Prostate gland (tissue), 2 donors: ENCODE measurements at places on chromosomes 4 and X.

DNA sequence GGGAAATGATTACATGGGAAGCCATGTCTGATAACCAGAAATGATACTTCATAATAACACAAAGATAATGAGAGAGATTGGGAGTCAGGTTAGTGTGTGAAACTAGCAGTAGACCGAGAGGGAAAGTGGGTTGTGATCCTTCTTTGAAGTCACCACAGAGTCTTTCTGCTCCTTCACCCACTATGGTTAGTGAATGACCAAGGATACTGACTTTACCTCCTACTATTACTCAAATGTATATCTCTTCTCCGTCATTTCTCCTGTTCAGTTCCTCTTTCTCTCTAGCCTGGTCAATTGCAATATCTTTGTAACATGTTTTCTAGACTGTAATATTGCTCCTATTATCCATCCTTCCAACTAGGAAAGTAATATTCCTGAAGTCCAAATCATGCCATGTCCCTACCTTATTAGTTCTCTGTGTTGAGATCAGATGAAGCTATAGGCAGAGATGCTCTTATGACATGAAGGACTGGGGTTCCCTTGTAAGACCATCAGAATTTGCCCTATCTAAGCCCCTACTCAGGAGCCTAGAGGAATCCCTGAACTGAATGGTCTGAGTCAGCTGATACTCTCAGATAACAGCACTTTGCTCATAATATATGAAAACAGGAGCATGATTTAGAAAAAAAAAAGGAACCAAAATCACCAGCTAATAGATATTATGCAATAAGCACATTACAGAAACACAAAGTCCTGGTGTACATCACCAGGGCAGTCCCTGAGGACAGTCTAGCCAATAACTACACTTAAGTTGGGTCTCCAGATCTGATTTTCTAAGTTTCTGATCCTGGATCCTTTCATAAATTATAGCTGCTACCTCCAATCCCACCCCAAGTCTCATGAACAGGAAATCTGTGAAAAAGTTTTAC, 81.2 kb downstream of the SHROOM3 start:
- DNase-seq = no peak

- no peak for DNase-seq
Measured at GRCh38 chr4:138643827-138644226, 371.8 kb upstream of the NOCT start.

DNA sequence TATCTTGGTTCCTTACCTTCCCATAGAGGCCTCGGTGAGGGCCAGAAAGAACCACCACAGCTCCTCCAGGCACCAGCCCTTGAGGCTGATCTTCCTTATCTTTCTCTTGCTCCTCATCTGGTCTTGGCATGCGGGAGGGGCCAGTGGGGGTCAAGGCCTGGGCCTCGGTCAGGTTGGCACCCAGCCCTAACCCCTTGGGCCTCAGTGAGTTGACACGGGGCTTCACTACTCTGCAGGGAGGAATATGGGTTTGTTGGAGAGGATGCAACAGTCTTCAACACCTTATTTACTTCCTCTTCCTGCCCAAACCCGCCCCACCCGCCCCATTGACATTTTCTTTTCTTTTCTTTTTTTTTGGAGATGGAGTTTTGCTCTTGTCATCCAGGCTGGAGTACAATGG, 6.0 kb downstream of the GPKOW start:
- DNase-seq = no peak

DNA sequence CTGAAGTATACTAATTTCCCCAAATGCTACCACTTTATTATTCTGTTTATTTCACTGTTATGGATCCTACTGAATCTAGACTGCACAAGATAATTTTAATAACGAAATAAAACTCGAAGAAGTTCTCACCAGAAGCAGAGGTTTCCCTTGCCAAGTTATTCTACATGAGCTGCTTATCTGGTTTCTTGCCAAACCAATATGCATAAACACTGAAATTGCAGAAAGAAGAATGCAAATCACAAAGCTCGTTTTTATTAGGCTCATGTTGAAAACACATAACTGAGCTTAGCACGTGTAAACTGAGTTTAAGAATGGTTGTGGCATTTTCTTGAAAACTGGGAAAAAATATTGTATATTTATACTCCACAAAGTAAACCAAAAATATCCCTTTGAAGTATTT, 35.9 kb downstream of the GRID2 start:
- DNase-seq = no peak

- DNase-seq = no peak
Measured at GRCh38 chr4:41815473-41815872, 66.9 kb upstream of the PHOX2B start.

DNA sequence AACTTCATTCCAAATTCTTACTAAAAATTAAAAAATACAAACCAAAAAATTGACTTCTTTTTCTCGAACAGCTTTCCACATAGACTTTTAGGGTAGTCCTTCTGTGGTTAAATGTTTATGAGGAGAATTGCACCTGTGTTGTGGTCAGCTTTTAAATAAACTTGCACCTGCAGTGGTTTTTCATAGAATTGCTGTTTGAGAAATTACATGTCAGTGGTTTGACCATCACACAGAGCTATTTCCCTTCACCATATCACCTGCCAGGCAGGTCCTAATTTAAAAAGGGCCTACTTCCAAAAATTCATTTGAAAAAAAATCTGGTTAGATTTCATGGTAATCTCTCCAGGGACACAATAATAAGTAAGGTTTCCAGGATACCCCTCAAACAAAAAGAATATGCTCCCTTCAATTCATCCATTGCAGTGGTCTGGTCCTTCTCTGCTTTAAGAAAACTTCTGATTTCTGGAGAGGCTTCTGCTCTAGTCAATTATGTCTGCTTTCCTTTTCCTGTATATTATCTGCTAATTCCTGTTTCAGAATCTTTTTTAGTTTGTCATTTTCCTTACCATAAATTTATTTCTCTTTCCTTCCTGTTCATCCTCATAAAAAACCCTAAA, 9.8 kb upstream of the UTP3 start:
- no peak for DNase-seq

GRCh38 chrX:111728096-111728495, 47.1 kb downstream of the ALG13 start:
- no peak for DNase-seq

DNA sequence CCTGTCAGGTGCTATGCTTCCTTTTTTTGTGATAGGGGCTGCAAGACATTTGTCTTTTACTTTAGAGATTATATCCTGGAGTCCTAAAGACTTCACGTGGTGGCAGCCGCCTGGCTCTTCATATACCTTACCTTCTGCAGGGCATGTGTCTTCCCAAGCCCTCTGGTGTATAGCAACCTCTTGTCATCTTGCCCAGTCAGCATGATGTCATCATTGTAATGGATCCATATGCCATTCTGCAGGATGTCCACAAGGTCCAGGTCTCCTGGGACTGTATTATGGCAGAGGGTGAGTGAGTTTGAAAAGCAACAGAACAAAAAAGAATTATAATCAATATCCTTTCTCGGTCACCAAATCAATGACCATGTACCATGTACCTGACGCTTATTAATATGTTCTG, 82.2 kb upstream of the SCOC start:
- no peak for DNase-seq

DNA sequence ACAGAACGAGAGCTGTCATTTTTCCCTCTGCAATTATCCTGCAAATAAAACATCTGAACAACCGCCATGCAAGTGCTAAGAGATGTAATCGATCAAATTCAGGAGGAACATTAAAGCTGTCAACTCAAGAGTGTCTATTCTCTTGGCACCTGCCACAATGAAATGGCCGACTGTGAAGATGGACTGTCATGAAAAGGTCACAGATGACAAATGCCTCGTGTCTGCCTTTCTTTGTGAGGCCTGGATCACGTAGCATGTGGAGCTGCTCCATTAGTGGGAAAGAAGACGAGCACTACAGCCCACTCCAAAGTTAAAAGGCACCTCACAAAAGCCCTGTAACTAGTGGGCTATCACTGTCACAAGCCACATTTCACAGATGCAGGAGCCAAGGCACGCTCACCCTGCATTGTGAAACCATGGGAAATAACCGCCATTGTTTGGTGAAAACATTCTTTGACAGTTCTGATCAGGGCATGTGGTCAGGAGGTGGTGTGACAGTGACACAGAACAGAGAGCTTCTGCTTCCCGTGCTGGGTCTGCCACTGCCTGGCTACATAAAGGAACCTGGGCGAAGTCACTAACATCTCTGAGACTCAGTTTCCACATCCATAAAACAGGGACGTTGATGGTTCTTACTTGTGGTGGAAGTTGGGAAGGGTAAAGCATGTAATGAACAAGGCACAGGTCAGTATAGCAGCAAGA, 98.9 kb downstream of the EVC2 start:
- DNase-seq = no peak

DNA sequence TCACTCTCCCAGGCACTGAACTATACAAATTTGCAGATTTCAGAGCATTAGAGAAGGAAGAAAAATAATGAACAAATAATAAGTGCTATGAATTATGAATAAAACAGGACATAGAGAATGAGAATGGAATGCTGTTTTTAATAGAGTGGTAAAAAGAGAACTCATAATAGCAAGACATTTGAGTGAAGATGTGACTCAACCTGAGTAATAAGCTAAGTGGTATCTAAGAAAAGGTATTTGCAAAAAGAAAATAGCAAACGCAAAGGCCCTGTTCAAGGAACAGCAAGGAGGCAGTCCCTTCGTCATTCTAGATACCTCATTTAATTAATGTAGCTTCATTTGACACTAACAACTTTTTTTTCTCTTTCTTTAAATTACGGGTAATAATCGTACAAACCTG, 1910.0 kb upstream of the TENM3 start:
- DNase-seq = no peak

GRCh38 chr4:63841266-63841665, 568.0 kb downstream of the TECRL start:
- DNase-seq = no peak

- DNase-seq = no peak
Measured at GRCh38 chrX:108171671-108172070, 80.1 kb downstream of the ATG4A start.

DNA sequence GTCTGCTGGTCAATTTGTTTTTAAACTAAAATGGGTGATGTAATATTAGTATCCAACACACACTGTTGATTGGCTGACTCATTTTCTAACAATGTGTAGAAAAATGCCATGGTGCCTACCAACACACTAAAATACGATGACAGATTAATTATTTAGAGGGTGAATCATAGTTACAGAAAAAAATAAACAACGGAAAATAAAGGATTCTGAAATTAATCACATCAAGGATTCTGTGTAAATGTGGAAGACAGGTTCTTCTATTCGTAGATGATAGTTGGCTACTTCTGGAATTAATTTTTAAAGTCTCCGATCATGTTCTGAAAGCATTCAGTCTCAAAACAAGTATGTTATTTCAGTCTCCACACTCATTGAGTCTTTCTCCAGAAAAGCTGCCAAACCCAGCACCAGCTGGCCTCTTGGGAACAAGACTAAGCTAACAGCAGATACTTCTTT, 8.2 kb upstream of the IQCM start:
- no peak for DNase-seq

- DNase-seq = no peak
Measured at GRCh38 chr4:163755013-163755412, 260.5 kb downstream of the TMA16 start.

DNA sequence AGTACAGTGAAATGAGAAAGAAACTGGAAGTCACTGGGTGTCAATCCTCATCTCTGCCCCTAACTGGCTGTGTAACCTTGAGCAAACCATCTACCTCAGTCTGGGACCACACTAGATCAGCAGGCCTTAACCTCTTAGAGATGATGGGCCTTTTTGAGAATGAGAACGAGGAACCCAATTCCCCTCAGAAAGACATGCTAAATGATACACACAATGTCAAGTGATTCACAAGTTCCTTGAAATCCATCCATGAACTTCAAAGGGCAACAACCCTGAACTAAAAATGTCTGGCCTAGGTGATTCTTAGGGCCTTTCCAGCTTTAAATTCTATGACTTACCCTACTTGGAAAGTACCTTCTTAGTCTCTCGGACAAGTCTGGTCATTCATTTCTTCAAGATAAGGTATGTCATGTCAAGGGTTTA, 47.4 kb downstream of the ACSL4 start:
- DNase-seq = no peak

DNA sequence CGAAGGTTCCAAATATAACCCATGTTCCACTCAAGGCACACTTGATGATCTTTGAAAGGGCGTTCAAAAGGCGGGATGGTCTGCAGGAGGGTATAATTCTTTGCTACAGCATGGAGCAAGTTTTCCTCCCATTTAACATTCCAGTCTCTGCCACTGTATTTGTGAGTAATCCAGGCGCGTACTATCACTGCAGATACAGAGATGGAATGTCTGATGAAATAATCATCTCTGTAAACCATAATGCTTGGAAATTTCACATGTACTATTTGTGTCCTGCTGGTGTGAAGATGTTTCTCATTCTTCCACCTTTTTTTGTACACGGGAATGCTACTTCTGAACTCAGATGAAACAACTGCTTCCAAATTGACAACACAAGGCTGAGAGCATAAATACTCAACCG, 15.5 kb downstream of the SEL1L3 start:
- DNase-seq = no peak

DNA sequence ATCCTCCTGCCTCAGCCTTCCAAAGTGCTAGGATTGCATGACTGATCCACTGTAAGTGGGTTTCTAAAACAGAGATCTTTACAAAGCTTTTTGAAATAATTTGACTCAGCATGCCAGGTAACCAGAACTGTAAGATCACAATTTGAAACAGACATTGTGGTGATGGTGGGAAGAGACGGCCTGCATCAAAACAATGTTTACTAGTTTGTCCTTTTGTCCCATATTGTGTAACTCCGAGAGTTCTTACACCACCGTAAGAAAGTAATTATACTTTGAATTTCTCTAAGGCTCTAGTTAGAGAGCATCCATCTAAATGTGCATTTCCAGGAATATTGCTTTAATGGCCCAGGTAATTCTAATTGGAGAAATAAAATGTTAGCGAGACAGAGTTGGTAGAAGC, 594 bp upstream of the ARHGAP24 start:
- DNase-seq = no peak

DNA sequence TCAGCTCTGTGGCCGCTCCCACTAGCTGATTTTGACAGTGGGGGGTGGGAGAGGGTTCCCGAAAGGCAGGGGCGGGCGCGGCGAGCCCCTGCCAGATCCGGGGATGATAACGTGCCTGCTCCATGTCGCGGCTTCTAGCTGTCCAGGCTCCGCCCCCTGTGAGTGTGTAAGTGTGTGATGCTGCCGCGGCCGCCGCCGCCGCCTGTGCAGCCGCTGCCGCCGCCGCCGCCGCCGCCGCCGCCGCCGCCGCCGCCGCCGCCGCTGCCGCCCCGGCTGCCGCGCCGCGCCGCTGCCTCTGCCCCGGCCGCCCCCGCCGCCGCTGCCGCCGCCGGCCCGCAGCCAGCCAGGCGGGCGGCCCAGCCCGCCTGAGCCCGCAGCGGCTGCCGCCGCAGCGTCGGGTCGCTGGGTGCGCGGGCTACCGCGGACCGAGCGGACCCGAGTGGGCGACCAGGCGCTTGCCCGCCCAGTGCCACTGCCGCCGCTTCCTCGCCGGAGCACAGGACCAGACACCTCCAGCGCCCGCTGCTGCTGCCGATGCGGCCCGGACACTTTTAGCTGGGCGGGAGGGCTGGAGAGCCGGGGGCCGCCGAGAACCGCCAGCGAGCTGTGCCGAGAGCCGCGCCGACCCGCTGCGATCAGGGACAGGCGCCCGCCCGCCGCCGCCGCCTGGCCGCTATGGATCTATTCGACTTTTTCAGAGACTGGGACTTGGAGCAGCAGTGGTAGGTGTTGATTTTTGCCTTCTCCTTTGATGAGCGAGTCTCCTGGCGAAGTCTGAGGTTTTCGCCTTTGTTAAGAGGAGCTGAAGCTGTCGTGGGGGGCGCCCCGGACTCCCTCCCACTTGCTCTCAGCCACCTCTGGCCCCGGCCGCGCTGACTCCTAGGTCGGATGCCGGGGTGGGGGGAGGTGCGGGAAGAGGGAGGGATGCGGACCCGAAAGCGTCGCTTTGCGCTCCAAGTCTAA, at the start of gene AFF2:
AFF2 (plus strand) TSS at position 195 of the 963 bp plus-strand sequence; CDS start at position 676, 481 bp downstream.
- no peak for DNase-seq

GRCh38 chr4:80226094-80226493, 28.8 kb downstream of the PRDM8 start:
- DNase-seq = no peak
